ENCODE measurements at places on chromosomes 2 and 18. TPM values are rescaled to one million over a fixed set of nuclear protein-coding genes. Genes with fewer than 3 reads are reported as not detected.

GRCh38 chr2:173539615-173540014 is 184.9 kb downstream of the CDCA7 start:
- no peak for DNase-seq

DNA sequence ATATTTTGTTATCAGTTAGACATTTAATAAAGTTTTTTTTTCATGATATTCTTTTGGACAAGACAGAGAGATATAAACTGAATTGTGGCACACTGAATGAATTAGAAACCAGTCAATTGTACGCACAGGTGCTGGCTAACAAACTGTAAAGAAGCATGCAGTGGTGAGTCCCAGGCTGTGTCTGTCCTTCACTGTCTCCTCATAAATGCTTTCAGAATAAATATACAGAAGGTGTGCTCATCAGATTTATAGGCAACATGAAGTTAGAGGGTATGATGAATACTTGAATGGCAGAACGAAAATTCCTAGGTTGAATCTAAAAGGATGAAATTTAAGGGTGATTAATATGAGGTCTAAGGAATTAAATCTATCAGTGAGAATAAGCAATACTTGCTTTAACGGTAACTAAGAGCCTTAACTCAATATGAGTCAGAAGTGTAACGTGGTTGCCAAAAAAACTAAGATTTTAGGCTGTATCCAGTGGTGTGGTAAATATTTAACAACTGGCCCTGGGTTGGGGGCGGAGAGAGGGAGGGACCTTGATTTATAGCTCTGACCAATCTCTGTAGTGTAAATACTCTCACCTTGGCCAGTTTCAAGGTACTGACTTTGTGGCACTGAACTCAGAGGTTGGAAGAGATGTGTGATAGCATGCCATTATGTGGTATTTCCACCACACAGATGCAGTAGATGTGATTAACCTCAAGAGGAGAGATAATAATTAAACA is 41.9 kb upstream of the AAK1 start:
- no peak for DNase-seq

DNA sequence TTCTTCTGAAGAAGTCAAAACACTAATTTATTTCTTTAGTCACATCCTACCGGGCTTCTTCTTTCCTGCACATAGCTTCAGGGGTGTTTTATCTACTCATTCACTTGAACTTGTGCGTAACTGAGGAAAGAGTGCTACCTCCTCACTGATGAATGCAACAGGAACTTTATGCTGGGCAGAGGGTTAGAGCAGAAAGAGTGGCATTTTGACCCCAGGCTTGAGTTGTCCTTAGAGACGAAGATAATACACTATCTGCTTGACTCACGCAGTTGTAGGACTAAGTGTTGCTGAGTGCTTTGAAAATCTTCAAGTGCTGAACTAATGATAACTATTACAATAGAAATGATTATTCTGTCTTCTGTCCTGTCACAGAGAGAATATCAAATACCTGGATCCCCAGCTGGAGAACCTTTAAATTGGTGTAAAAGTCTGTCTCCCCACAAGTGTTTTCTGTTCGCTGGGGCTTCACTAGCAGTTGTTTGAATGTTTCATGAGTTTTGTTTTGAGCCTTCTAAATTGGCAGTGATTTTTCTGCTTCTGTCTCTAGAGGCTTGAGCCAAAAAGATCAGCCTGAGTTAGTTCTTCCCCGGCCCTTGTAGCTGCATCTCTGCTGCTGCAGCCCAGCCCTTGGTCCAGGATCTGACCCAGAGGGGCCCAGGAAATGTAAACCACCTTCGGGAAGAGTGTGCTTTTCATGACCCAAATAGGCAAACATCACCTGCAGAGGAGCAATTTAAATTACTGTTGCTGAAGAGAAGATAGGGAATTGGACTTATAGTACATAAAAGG is 86.3 kb upstream of the LGALSL start:
- DNase-seq: no peak

- no peak for DNase-seq
These were observed 442.2 kb upstream of the RAB12 start for GRCh38 chr18:8167026-8167425.

- no peak for DNase-seq
These were observed 54.4 kb upstream of the GRB14 start for GRCh38 chr2:164675687-164676086.

- DNase-seq: no peak
These were observed 1651.8 kb downstream of the DPP10 start for GRCh38 chr2:116094196-116094595.

GRCh38 chr2:42046819-42047487 is 868 bp upstream of the PKDCC start:
- no peak for DNase-seq

DNA sequence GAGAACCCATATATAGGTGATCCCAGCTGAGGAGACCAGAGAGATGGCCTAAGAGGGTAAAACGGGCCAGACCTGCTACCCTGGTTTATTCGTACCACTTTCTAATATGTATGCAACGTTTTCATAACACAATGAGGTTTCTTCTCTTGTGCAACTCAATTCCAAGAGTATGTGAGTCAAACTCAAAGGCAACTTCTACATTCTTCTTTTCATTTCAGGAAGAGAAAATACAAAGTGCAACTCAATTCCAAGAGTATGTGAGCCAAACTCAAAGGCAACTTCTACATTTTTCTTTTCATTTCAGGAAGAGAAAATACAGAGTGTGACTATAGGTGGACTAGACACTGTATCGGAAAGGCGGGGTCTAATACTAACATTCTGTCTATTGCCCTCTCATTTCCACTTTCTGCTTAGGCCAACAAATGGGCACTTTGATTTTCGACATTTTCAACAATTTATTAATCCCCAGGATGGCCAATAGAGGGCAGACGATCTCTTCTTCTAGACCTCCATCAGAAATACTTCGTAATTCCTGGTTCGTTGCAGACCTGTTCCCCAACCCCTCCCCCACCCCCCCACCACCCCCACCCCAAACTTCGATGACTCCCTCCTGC is 3.7 kb upstream of the CRIM1 start:
- peak; percentile 45 for DNase-seq

GRCh38 chr18:7174344-7175095 is 56.4 kb upstream of the LRRC30 start:
- no peak for DNase-seq

DNA sequence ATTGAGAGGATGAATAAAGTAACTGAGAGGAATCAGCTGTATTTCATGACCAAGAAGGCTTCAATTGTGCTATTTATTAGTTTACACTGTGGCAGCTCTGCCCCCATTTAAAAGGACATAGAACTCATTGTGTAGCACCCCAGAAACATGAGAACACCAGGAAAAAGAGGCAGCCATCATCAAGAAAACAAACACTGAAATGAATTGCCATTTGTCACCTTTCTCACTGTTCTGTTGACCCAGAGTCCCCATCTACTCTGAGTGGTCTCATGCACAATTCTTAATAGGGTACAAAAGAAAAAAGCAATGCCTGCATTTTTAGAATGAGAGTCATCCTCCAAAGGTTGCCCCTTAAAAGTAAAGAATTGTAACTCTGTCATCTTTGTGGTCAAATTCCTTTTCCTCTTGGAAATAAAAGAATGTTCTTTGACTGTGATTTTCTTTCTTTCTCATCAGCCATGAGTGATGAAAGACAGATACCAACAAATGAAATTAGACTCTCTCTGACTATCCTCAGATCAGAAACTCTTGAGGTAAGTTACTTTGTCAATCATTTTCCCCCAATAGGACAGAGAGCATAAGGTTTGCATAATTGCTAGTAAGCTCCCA is 1941.9 kb upstream of the PIK3C3 start:
- no peak for DNase-seq

DNA sequence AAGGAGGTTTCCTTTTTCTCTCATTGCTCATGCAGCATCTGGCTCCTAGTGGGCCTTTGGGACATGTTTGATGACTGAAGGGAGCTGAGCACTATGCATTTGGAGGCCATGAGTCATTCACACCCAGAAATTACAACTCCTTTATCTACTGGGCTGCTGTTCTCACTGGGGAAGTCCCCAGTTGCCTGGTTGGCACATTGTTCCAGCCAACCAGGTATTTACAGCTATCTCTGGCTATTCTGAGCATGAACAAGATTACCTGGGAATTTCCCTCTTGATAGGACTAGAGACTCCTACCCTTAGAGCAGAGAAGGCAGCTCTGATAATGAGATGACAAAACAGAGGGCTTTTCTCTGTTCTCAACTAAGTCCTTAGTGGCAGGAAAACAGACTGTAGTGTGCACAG is 206.5 kb downstream of the SETBP1 start:
- DNase-seq: peak; percentile 32

DNA sequence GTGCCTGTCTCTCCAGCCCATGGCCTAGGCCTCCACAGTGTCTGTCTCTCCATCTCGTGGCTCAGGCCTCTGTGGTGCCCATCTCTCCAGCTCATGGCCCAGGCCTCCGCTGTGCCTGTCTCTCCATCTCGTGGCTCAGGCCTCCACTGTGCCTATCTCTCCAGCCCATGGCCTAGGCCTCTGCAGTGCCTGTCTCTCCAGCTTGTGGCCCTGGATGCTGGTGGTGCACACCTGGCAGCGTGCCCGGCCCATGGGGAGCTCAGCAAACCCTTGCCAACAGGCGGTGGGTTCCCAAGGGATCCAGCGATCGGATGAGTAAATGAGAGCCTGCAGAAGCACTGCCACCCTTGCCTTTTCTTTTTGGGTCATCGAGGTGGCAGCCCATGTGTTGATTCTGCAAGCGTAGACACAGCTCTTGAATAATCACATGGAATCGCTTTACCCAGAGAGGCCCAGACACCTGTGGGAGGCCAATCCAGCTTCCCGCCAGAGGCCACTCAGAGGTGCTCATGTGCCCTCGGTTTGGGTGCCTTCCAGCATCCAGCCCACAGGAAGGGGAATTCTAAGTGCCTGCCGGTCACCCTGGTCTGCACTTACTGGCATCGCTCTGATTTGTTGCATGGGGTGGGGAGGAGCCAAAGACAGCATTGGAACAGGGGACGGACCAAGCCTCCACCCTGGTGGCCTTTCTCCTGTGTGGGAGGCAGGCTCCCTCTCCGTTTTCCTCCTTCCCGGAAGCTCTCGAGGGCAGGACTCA is 101.8 kb upstream of the HDAC4 start:
- DNase-seq: no peak

GRCh38 chr2:185859506-185859905 is 120.9 kb downstream of the FSIP2 start:
- no peak for DNase-seq

GRCh38 chr2:26846334-26847306 is 1.3 kb upstream of the DPYSL5 start:
- DNase-seq: peak; percentile 72

DNA sequence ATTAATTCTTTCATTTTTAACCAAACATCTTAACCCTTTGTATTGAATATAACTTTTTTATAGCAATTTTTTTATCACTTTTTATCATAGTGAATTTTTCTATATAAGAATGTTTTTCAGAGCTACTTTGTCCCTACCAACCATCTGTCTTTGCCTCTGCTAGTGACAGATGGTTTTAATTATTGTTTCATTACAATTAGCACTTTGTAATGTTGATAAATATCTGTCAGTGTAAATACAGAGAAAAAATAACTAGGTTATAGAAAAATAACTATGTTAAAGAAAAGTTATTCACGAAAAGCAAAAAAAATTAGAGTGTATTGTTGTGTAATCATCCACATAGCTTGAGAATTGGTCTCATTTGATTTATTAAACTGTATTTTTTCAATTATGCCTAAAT is 91.0 kb upstream of the CDH19 start:
- no peak for DNase-seq

DNA sequence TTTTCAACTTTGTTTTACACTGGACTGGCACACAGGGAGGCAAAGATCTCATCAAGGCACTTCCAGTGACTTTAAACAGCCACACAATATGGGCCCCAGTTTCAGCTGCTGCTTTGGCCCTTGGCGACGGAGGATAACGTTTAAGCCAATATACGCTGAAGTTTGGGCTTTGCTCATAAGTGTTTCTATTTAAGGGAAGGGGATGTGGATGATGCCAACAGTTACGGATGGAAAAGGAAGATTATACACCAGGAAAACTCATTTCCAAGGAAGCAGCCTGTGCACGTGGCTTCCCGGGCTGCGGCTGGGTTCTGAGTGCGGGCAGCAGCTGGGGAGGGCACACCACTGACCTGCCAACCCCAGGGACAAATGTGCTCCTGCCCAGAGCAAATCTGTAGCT is 151.1 kb downstream of the SH3BP4 start:
- DNase-seq: no peak

DNA sequence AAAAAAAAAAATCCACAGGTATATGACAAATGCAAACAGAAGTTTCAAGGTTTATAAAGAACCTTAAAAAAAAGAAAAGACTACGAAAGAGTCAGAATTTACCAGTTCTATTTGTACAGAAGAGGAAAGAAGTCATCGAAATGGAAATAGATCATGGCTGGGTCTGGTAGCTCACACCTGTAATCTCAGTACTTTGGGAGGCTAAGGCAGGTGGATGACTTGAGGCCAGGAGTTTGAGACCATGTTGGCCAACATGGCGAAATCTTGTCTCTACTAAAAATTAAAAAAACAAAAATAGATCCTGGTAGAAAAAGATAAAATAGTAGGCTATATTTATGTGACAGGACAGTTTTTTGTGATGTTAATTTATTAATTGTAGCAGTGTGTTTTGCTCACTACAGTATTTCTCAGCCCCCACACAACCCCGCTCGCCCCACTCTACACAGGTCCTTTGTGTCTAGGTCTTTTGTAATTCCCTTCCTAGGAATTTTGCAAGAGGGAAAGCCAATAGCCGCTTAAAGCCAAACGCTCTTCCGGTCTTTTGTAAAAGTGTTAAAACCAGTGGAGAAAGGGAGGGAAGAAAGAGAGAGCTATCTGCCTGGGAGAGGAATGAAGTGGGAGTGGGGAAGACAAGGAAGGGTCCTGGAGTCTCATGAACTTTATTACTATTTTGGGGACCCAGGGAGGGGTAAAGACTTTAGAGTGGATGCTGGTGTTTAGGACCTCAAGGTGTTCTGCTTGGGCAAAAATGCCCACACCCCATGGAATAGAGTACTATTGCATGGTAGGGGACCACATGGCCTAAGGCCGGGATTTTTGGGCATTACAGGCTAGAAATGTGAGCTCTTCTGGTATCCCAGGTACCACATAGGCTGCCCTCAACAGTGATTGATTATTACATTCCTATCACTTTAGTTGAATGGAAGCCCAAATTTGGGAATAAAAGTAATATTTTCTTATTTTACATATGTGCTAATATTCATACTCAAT is 59.4 kb upstream of the XPO1 start:
- DNase-seq: no peak

GRCh38 chr2:126495189-126495588 is 160.8 kb upstream of the GYPC start:
- no peak for DNase-seq

- DNase-seq: peak; percentile 46
These were observed at the start of gene ADGRF3 for GRCh38 chr2:26346454-26347053. TSS of gene ADGRF3 (minus strand) at chr2:26346789. CDS start at chr2:26346234, 555 bp downstream.

- DNase-seq: no peak
These were observed 3.6 kb upstream of the PAX3 start for GRCh38 chr2:222302178-222303018.

UGT1A8 gene
- 0.11 TPM for total RNA-seq

OXER1 gene
- 0.27 TPM for total RNA-seq

EIF2AK2 gene
- 28.1 TPM for total RNA-seq

SLC9A4 gene
- not detected for total RNA-seq

FECH gene
- total RNA-seq: 41.6 TPM

IL1R2 gene
- 0.50 TPM for total RNA-seq

IMMT gene
- total RNA-seq: 333 TPM

ANKRD30BL gene
- not detected for total RNA-seq

LRRC30 gene
- not detected for total RNA-seq

LINC00305 gene
- not detected for total RNA-seq

CDH2 gene
- 575 TPM for total RNA-seq

All from heart right ventricle (tissue), 16 donors.